NCI-H748 treated with DMSO at 0.1 percent for 48 hours (cell line): ENCODE measurements at places on chromosomes 2 and 18.

DNA sequence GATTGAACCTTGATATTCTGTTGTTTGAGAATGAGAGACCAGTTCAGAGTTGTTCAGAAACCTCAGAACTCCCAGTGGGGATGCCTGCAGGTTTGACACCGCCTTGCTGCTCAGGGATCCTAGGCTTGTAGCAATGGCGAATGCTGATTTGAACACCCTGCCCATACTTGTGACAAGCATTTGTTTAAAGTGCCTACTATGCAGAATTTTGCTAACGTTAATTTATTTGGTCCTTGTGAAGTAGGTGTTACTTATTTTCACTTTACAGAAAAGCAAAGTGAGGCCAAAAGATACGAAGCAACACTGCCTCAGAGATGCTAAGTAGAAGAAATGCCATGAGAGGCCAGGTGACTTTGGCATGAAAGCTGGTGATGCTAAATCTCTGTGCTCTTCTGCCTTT lies 32.3 kb downstream of the STON1 start:
- DNase-seq: no peak

- no peak for DNase-seq
These were observed 10.8 kb downstream of the AGAP1 start for GRCh38 chr2:235504441-235505180.

GRCh38 chr2:102397209-102397608 lies 25.8 kb upstream of the IL18RAP start:
- no peak for DNase-seq

- no peak for DNase-seq
These were observed 108.0 kb upstream of the SALL3 start for GRCh38 chr18:78871618-78872017.

- peak; percentile 81 for DNase-seq
These were observed 779.4 kb upstream of the FSHR start for GRCh38 chr2:49933711-49934110.

- no peak for DNase-seq
These were observed 363.5 kb downstream of the GRB14 start for GRCh38 chr2:164257742-164258141.

DNA sequence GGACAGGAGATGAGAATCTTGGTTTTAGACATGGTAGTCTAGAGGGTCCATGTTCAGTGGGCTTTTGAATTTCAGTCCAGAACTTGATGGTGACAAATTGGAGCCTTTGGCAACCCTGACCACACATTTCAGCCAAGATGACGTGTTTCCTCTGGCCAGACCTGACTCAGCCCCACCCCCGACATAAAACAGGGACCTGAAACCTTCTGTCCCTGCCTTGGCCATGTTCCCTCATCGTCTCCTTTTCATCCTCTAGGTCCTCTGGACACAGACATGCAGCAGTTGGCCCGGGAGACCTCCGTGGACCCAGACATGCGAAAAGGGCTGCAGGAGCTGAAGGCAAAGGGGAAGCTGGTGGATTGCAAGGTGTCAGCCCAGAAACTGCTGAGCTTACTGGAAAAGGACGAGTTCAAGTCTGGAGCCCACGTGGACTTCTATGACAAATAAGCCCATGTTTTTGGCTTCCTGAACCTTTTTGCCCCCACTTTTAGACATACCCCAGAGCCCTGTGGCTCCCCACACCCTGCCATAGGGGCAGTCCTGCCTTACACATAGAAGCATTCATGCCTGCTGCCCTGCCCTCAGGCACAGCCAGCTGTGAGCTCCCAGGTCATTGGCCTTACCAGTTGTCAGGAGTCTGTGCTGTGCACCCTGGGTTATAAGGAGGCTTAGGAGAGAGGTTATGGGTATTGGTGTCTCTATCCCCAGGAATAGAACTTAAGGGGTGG lies 4.0 kb downstream of the SPR start:
- no peak for DNase-seq

DNA sequence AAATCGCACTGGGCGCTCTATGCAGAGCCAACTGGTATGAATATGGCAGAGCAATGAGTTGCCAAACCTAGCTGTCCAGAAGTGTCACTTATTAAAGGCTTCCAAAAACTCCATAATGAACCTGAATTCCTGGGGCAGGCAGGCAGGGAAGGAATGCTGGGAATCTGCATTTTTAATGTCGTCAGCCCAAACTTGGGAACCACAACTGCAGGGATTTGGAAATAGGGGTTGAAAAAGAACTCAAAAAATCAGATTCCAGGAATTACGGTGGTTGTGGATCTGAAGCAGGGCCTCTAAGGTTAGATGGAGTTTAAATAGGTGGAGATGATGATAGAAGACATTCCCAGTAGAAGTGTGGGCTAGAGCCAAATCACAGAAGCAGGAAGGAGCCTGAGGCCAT lies 15.0 kb downstream of the NCKAP5 start:
- DNase-seq: no peak

DNA sequence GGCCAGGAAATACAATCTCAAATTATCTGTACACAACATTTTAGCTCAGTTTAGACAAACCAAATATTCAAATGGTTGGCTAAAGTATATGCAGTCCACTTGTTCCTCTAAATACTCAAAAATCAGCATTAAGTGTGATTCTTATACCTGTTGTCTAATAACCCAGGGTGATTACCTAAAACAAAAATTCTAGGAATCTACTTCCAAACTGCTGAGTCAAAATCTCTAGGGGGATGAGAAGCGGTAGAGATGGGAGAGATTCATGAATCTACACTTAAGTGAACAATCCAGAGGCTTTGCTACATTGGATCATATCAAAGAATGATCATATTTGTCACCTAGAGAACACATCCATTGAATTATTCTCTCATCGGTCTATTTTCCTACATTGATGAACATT lies 420.9 kb upstream of the PKDCC start:
- DNase-seq: no peak

DNA sequence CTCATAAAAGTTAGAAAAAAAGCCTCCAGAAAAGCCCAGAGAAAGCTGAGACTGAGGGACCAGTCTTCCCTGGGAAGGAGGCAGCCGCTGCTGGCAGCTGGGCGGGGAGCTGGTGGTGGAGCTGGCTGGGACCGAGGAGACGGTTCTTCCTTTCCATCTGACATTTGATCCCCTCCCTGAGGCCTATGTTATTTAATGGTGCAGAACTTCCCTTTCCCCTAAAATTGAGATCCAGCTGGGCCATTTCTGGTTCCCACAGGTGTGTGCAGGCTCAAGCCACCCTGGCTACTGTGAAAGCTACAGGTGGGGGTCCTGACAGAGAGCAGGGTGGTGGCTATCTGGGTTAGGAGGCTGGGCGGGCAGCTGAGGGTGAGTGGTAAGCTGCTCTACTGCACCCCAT lies 81.5 kb upstream of the FZD7 start:
- DNase-seq: no peak

DNA sequence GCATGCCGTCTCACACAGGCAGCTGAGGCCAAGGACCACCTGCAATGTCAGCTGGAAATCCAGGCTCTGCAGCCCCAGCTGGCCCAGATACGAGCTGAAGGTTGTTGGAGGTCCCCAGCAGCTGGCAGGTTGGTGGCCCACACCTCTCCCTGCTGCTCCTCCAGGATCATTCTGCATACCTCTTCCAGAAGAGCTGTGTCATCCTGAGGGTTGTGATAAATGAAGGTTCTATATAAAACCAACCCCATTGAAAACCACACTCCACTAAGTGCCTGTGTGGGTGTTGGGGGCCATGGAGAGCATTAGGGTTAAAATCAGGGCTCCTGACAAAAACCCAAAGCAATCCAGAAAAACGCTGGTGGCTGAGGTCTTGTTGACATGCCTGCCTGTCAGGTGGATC lies 50.4 kb downstream of the C1QL2 start:
- no peak for DNase-seq

DNA sequence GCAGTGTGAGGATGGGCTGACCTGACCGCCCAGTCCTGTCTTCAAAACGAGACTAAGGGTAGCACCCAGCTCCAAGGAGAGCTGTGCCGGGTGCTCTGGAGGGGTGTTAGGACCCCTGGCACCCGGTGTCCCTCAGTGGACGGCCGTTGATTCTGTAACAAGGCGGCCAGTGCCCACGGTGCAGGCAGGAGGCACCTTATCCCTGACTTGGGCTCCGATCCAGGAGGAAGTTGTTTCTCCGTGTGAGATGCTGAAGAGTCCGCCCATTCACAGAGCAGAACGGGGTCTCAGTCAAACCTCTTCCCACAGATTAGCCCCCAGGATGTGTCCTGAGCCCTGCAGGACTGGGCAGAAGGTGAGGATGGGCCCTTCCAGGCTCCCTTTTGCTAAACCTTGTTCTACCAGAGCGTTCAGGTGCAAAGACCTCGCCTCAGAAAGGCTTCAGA lies 123.0 kb downstream of the NFATC1 start:
- DNase-seq: no peak

DNA sequence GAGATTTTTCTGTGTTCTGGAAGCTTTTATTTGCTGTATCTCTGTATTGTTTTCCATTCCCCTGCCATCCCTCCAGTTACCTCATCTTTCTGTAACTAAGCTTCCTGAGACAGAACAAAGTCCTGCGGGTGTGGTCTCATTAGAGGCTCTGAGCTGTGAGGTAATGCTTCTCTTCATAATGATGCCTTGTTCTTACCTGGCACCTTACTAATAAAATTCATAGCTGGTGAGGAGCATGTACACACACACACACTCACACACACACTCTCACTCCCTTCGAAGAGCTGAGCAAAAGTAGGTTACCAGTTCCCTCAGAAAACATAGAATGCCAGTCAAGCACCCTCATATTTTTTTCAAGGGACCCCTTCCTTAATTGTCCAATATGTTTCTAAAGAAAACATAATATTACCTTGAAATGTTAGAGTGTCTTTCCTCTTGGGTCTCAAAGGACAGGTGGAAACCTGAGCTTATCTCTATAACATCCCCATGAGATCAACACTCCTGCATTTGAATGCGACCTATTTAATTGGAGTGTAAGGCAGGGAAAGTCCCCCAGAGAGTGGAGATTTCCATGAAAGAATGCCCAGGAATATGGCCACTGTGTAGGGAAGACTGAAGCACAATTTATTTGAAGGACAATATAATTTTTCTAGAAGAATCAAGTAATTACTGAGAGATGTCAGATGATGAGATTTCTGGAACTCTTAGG lies 161.6 kb upstream of the NCK2 start:
- no peak for DNase-seq

- no peak for DNase-seq
These were observed 1.6 kb downstream of the CDH2 start for GRCh38 chr18:28175150-28175929.

- peak; percentile 40 for DNase-seq
These were observed 73.0 kb downstream of the TEX51 start for GRCh38 chr2:126971481-126972278.

DNA sequence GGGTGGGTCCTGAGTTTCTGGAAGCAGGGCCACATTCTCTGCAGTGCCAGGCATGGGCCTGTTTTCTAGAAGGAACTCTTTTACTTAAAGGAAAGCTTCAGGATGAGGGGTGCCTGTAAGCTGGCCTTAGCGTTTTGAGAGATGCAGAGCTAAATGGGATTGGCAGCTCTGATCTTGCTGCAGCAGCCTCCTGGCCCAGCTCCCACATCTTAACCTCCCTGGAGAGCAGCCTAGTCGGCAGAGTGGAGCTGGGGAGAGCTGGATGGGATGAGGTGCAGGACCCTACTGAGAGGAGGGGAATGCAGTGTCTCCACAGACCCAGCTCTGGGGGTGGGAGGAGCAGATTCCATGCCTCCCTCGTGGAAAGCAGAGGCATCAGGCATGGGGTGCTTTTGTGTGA lies 52.0 kb downstream of the TMEM17 start:
- no peak for DNase-seq

DNA sequence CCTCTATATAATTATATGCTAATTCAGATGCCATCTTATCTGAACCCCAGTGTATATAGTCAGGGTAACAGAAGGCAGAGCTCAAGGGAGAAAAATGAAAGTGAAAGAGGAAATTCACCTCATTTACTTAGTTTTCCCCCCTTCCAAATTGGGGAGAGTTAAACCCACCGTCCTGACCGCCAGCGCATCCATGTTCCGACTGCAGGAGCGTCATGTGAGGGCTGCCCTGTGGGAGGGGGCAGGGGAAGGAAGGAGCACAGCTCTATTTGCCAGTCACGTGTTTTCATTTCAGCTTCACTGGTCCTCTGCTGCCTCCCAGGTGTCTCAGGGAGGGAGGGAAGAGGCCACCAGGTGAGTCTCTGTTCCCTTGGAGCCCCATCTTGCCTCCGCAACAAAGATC lies 13.2 kb downstream of the CNNM4 start:
- DNase-seq: no peak

DNA sequence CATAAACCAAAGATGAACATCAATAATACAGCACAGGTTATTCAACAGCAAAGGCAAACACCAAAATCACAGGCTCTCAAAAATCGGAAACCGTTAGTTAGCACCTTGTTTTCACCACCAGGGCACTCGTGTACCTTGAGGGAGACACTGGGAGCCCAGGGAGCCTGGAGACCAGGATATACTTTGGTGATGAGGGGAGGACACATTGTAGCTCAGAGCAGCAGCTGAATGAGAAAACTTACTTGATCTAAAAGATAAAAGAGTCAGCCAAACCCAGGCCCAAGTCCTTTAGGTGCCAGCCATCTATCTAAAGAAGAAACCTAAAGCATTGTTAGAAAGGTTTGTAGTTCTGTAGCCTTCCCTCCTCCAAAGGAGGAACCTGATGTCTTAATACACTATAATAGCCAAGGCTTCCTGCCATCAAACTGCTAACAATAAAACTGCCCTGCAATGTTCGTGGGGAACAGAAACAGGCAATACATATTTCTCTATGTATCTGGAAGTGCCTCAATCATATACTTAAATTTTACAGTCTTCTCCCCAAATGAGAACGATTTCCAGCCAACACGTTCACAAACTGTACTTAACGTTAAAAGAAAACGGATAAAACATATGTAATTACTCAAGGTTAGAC lies 19.3 kb downstream of the BCL11A start:
- DNase-seq: no peak

- no peak for DNase-seq
These were observed 136.7 kb downstream of the CCBE1 start for GRCh38 chr18:59560556-59560955.

DNA sequence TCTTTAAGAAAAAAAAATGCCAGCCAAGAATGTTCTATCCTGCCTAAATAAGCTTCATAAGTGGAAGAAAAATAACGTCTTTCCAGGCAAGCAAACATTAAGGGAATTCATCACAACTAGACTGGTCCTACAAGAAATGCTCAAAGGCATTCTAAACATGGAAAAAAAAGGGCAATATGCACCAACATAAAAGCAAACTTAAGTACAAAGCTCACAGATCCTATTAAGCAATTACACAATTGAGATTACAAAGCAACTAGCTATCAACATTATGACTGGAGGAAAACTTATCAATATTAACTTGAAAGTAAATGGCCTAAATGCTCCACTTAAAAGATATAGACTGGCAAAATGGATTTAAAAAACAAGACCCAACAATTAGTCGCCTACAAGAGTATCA lies 240.6 kb upstream of the CTAGE1 start:
- no peak for DNase-seq

- DNase-seq: no peak
These were observed 370.8 kb downstream of the TNS1 start for GRCh38 chr2:217632043-217632442.

DNA sequence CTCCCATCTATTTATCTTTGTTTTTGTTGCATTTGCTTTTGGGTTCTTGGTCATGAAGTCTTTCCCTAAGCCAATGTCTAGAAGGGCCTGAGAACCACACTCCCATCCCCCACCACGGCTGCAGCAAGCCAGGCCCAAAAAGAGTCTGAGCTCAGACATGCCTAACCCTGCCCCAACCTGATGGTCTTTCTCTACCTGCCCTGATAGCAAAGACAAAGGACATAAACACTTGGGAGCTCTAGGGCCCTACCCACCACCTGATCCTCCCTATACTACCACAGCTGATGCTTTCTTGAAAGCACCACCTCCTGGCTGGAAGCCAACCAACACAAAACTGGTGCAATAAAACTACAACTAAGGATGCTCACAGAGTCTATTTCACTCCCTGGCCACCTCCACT lies 233.4 kb downstream of the WDR7 start:
- DNase-seq: no peak
